ENCODE measurements at places on chromosomes 3 and 15.

- no peak for DNase-seq
Observed at GRCh38 chr3:51257870-51258269, 127.2 kb upstream of the MANF start.

DNA sequence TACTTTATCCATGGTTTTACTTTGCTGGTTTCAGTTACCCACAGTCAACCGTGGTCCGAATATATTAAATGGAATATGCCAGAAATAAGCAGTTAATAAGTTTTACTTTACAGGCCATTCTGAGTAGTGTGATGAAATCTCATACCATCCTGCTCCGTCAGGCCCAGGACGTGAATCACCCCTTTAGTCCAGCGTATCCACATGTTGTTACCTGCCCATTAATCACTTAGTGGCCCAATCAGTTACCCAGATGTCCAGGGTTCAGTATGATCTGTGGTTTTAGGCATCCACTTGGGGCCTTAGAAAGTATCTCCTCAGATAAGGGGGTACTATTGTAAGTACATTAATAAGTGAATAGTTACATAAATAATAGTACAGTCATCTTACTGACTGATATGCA, 88.0 kb downstream of the TTBK2 start:
- no peak for DNase-seq

DNA sequence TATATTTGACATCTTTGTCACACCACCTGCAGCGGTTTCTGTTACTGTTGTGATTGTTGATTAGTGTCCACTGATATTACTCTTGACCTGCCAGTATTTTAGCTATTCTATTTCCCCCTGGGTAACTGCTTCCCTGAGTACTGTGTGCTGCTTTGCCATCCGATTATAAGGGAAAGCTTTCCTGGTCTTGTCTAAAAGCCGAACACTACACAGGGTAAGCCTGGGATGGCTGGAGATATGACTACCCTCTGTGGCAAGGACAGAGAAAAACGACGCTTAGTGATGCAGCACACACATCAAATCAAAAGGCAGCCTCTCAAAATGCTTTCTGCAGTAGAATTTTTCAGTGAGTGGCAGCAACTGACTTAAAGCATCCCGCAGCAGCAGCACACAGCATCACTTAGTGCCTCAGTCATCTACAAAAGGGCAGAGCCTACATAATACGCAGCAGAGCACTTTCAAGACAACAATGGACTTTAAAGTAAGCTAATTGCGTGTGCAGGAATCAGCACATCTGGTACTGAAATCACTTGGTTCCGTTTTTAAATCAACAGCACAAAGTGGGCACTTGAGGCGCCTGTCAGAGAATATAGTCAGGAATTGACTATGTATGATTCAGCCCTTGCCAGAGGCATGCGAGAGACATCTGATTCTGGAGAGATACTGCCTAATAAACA, 656.3 kb upstream of the TGFBR2 start:
- no peak for DNase-seq

DNA sequence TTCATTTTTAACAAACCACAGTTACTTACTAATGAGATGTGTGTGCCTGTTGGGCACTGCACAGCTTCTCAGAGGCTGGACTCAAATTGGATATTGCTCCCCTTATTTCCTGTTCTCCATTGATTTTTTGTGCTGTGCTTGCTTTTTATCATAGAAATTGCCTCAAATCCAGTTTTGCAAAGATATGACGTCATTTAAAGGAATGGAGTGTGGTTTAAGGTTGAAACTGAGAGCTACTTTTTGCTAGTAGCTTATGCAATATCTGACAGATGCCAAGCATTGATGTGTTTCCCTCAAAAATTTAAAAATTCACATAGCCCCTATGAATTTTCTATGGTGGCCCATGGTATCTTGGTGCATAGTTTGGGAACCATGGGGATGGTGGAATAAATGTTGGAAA, 67.7 kb upstream of the ROPN1 start:
- DNase-seq: no peak

DNA sequence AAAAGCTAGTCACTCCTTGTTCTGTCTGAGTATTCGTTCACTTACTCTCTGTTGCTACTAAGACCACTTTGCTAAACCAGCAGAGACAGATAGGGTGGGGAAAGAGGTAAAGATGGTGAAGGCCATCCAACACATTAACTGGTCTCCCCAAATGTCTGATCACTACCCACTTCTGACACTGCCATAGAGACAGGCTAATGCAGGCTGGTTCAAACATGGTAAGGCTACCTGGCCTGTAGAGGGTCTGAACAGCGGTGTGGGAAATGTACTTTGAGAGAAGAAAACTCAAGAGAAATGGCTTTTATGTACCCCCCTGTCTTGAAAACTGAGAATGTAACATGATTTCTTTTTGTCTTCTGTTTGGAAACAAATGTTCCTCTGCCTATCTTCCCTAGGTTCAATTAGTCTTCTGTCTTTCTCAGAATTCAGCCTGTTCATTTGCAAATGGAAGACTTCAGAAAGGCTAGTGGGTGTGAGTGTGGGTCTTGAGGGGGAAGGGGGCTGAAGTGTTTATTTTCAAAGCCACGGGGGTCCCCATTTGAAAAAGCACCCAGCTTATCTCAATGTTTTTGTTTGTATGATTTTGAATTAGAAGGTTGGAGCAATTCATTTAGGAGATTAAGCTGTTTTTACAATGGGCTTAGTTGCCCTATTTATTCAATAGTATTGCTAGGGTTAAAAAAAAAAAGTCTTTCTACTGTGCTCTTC, 15.8 kb downstream of the ALDH1A2 start:
- no peak for DNase-seq

DNA sequence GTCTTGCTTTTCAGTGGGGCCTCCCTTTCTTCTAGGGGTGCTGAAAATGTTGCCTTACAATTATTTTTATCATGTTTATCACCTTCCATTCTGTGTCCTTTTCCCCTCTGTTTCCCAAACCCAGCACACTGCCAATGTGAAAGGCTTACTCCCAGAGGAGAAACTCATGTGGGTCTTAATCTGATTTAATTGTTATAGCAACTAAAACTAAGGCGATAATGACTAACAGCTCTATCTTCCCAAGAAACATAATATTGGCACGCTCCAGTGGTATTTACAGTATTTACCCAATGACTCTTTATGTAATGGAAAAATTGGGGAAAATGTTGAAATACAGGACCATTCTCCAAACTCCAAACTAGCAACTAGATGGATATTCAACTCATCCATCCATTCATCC, 58.4 kb downstream of the MESD start:
- DNase-seq: no peak

GRCh38 chr15:70488002-70488605, 275.3 kb downstream of the UACA start:
- peak; percentile 42 for DNase-seq

DNA sequence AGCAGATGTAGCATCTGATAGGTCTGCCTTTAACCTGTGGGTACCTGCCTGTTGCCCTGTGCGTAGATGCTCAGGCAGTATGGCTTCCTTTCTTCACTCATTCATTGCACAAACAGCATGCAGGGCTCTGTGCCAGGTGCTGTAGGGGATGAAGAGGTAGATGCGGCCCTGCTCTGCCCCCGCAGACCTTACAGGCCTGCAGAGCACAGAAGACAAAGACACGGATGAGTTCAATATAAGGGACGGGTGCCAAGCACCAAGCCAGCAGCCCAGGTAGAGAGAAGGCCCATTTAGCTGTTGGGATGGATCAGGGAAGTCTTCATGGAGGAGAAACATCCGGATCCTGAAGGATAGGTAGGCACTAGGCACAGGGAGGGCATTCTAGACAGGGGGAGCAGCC, 69.4 kb downstream of the AAGAB start:
- no peak for DNase-seq

GRCh38 chr3:11373235-11373634, 101.0 kb downstream of the ATG7 start:
- DNase-seq: no peak

DNA sequence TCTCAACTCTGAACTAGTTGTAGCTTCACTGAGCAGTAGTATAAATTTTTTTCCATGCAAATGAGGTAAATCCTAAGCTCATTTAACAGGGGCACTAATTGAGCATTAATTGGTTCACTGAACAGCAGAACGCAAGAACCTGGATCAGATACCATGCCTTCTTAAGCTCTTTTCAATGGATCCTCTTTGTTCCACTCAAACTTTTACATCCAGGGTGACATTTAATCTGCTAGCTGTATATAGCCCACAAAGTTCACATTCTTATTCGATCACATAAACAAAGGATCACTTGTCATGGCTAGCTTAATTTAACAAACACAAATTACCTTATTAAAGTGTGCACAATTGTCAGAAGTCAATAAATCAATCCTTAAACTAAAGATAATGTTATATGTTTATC, 281.6 kb downstream of the CNTN6 start:
- no peak for DNase-seq

DNA sequence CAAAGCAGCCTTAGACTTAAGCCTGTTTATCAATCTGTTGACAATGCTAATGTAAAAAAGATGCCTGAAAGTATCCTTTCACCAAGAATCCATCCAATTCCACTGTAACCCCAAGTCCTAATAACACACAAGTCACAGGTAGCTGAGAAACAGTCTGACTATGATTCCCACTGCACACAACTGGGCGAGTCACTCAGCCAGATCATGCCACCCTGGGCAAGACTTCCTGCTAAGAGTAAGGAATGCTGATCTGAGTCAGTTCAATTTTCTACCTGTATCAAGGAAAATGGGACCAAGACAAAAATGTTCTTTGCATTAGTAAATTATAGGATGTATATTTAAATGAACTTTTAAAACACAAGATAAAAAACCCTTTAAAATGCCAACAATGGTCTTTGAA, 33.3 kb downstream of the NPTN start:
- DNase-seq: no peak

DNA sequence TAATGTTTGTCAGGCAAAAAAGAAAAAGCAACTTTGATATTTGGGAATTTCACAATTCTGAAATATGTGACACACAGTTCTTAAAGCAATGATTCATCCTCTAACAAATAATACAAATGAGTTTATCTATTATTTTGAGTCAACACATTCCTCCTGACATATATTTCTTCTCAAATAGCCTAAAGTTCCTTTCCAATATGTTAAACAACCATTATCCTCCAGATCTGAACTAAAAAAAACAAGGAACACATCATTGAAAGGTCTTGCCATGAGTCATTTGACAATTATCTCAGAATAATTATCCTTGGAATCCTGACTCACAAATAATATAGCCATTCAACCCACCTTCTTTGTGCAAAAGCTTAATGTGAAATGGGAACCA, 208.7 kb upstream of the CDIN1 start:
- DNase-seq: no peak

GRCh38 chr3:57917601-57918000, 90.6 kb upstream of the FLNB start:
- DNase-seq: no peak

- no peak for DNase-seq
Observed at GRCh38 chr3:8519156-8519555, 17.5 kb downstream of the LMCD1 start.

- no peak for DNase-seq
Observed at GRCh38 chr15:100973351-100974111, 54.4 kb downstream of the LRRK1 start.

DNA sequence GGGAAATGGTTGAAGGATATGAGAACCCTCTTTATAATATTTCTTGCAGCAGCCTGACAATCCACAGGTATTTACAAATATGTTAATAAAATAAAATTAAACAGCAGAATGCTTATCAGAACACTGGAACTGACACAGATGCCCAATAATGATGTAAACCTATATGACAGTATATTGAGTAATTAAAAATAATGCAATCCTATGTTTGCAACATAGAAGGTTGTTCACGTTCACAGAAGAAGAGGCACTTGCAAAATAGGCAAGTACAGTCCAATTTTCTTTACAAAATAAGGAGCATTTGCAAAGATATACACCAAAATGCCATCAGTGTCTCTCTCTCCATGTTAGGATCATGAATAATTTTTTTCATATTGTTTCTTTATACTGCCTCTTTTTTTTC, 397.0 kb upstream of the WNT5A start:
- no peak for DNase-seq

DNA sequence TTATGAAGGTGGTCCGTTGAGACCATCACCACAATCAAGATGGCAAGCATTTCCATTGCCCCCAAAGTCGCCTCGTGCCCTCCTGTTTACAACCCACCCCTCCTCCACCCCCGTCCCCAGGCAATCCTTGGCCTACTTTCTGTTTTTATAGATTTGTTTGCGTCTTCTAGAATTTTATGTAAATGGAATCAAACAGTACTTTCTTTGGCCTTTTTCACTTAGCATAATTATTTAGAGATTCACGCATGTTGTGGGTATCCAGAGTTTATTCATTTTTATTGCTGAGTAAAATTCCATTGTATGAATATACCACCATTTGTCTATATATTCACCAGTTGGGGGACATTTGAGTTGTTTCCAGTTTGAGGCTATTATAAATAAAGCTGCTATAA, 66.6 kb downstream of the LSM3 start:
- no peak for DNase-seq

DNA sequence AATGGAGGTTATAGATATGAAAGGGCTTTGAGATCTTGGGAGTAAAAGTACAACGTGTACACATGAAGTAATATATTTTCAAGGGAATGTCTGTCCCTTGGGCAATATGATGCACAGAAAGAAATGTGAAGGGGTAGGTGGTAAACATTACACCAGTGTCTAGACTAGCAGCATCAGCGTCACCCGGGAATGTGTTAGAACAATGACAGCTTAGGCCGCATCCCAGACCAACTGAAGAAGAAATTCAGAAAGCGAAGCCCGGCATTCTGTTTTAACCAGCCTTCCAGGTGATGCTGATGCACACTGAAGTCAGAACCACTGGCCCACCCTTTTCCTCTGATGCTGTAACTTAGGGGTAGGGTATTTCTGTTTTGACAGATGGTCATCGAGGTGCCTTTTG, 6.3 kb downstream of the INAFM2 start:
- DNase-seq: no peak

DNA sequence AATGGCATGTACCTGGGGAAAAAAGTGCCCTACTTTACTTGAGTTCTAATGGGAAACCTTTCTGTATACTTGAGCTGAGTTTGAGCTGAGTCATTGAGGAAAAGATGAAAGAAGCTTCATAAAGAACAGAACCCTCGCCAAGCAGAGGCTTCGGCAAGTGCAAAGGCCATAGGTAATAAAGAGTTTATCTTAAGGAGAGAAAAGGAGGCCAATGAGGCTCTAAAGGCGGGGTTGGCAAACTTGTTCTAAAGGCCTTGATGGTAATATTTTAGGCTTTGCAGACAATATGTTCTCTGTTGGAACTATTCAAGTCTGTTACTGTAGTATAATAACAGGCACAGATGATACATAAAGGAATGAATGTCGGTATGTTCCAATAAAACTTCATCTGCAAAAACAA, 17.6 kb upstream of the TRAT1 start:
- DNase-seq: no peak

All from activated naive CD8-positive, alpha-beta T cell treated with anti-CD3 and anti-CD28 coated beads, Interleukin-2, amount 50 U/mL, for 16 hours (primary cell).